Skin of body (tissue), 3 donors: ENCODE measurements at places on chromosomes 7 and 10. TPM values are rescaled to one million over a fixed set of nuclear protein-coding genes. Genes with fewer than 3 reads are reported as not detected.

Gene LIPM
- 17.1 TPM for total RNA-seq

GRCh38 chr10:21191512-21191911, 294.4 kb upstream of the NEBL start:
- no peak for DNase-seq

DNA sequence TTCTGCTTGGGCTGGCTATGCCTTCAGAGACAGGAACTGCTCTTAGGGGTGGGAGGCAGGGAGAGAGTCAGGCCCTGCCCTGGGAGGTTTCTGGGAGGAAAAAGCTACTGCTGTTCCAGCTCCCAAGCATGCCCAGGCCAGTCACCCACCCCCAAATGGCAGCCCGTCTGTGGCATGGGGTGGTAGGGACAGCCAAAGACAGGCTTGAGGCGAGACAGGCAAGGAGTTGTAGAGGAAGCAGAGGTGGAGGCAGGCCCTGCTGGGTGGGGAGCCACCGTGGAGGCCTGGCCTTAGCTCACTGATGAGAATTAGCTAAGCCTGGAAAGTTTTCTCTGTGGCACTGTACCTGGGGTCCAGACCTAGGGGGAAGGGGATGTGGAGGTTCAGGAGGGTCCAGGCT, 6.6 kb upstream of the SAMD8 start:
- no peak for DNase-seq

Gene OR9A2
- 0.20 TPM for total RNA-seq

GRCh38 chr7:85897967-85898366, 711.1 kb upstream of the SEMA3D start:
- no peak for DNase-seq

DNA sequence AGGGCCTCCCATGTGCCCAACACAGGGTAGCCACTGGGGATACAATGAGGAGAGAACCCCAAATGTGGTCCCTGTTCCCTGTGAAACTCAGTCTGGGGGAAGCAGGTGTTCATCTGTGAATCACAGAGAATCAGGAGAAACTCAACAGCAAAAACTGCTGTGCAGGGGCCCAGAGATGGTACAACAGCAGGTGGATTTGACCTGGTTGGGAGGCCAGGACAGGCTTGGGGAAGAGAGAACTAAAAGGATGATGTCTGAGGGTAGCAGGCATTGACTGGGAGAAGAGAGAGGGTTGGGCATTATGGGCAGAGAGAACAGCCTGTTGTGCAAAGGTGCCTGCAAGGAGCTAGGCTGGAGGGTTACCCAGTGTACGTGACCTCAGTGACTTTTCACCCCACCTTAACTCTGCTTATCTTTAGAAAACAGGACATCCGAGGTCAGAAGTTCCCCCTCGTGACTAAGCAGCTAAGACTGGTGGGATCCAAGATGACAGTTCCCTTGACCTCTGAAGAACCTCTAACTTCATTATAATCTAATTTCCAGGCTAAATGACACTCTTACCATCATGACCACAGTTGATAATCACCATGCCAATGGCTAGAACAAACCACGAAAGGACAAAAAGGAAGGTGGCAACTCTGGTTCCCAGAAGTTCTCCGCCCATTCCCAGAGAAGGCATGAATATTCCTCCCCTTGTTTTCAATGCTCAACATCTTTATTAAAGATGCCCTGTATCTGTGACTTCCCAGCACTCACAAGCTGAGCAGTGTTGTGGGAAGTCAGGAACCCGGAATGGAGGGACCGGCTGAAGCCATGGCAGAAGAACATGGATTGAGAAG, 5.1 kb upstream of the ADAMTS14 start:
- DNase-seq = no peak

Gene POLR3A
- total RNA-seq = 14.2 TPM

Gene CNPY1
- 0.10 TPM for total RNA-seq

GRCh38 chr7:157668884-157669767, 332.3 kb downstream of the DNAJB6 start:
- DNase-seq = no peak

Gene SPDYE11
- total RNA-seq = 0.10 TPM

Gene BHLHA15
- 0.49 TPM for total RNA-seq

- no peak for DNase-seq
Observed at GRCh38 chr10:63388421-63389031, 77.3 kb downstream of the JMJD1C start.

Gene ZNF804B
- not detected for total RNA-seq

Gene UCN3
- total RNA-seq = not detected

DNA sequence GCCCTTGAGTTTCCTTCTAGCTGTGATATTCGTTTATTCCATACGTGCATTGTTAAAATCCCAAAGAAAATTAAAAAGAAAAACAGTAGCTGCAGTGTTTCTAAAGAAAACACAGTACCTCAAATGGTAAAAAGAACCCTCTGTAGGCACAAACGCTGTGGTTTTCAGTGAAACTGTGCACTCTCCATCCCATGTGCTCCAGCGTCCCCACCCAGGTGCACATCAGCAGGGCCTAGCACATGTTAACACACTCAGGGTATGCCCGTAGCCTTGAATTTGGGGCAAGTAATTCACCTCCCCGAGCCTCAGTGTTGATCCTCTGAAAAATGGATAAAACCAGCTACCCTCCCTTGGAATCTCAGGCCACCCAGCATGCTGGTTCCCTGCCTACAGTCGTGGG, 9.5 kb downstream of the SLC18A2 start:
- DNase-seq = no peak

DNA sequence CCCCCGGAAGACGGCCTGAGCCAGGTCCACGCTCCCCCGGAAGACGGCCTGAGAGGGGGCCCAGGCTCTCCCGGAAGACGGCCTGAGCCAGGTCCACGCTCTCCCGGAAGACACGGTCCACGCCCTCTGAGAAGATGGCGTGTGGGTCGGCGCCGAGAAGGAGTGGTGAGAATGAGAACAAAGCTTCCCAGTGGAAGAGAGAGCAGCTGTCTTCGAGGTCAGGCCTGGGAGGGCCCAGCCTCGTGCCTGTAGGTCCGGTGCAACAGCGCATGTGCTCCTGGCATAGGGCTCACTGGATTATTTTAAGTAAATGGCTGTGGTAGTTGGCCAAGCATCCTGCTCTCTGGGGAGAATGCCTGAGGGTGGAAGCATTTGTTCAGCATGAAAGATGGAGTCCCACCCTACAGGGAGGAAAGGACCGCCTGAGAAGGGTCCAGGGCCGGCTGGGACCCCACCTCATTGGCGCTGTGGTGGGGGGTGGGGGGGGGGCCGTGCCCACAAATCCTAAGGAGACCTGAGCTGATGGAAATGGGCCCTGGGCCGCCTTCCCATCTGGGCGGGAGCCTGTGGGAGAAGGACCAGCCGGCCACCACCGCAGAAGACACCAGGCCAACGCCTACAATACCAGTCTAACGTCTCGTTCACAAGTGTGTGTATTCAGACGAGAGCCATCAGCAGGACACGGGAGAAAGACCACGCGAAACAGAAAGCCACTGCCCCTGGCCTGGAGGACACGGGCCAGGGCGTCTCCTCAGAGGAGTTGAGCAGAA, 210.0 kb downstream of the WDR37 start:
- DNase-seq = no peak

Gene PHYHIPL
- total RNA-seq = 1.2 TPM

- peak; percentile 53 for DNase-seq
Observed at GRCh38 chr10:119251315-119251708, 43.9 kb downstream of the GRK5 start.

Gene FAM241B
- 1.7 TPM for total RNA-seq

DNA sequence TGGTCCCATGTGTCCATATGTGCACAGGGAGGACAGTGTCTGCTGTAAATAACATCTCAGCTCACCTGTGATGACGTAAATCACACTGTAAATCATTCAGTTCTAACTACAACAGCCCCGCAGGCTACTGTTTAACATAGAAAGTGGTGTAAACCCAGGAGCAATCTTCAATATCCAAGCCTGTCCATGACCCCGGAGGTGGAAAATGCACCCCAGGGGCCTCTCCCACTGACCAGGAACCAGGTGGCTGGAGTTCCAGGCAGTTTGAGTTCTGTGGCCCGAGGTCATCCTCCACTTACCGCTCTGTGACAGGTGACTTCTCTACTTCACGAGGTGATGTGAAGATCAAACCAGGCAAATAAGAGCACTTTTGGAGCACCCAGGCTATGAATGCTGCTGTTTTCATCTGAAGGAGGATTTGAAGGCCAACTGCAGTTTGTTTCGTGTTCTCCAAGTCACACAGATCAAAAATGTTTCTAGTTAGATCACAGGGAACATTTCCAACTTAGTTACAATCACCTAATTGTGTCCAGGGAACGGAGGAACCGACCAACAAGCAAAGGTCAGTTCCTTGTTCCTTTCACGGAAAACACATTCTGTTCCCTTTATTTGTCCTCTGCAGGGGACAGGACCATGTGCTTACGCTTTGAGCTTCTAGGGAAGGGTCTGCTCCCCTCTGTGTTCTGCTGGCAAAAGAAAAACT, 131.8 kb downstream of the WDR37 start:
- DNase-seq = no peak

Gene FFAR4
- 1.6 TPM for total RNA-seq

DNA sequence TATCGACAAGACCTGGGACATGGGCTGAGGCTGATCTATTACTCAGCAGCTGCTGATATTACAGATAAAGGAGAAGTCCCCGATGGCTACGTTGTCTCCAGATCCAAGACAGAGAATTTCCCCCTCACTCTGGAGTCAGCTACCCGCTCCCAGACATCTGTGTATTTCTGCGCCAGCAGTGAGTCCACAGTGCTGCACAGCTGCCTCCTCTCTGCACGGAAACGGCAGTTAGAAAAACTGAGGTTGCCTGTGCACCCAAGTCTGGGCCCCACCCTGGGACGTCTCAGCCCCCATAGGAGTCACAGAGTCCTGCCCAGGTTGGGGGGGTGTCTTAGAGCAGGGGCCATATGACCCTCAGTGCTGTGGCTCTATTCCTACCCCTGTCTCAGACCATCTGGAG, 167.4 kb upstream of the PRSS58 start:
- no peak for DNase-seq

GRCh38 chr10:3036155-3037021, 31.0 kb upstream of the PFKP start:
- no peak for DNase-seq

- DNase-seq = no peak
Observed at GRCh38 chr10:122877264-122877663, 2.1 kb downstream of the FAM24B start.

DNA sequence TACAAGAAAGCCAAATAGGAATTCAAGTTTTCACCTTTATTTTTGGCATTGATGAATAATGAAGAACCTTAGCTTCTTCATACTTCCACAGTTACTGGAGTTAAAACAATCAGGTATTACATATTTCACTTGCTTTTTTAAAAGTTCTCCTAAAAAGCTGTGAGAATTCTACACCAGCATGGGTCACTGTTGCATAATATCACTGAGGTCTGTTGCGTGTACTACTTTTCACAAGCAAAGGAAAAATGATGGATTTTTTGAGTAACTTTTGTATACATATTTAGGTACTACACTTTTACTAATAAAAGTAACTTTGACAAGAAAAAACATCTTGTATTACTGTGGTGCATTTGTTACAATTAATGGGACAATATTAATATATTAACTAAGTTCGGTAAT, 15.2 kb downstream of the FAM24B start:
- no peak for DNase-seq

Gene RPEL1
- not detected for total RNA-seq

Gene TMEM213
- total RNA-seq = not detected

GRCh38 chr10:128843972-128844371, 623.1 kb upstream of the MGMT start:
- DNase-seq = peak; percentile 29

GRCh38 chr10:19316204-19316870, 267.7 kb downstream of the MALRD1 start:
- no peak for DNase-seq

GRCh38 chr7:155996718-155997280, 184.5 kb upstream of the SHH start:
- no peak for DNase-seq

Gene IKZF1
- total RNA-seq = 6.5 TPM

Gene PKD2L1
- not detected for total RNA-seq

DNA sequence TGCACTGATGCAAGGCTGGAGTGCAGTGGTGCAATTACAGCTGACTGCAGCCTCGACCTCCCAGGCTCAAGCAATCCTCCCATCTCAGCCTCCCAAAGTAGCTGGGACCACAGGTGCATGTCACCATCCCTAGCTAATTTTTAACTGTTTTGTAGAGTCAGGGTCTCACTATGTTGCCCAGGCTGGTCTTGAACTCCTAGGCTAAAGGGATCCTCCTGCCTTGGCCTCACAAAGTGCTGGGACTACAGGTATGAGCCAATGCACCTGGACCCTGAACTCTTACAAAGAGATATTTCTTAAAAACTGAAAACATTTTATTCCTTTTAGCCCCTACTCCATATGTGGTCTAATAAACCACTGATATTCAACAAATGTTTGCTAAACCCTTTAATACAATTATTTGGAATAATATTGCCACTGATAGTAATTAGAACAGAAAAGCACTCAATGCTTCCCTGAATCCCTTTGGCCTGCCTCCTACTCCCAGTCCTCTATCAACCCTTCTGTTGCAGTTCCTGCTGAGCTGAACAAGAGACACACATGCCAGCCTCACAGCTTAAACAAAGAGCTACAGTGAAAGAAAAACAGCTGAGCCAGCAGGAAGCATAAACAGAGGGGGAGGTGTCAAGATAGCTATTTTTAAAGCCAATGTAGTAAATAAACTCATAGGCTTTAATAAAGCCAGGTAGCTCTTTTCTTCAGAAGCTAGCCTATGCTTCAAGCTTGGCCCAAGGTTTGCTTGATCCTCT, 7.0 kb upstream of the GNAI1 start:
- DNase-seq = no peak

DNA sequence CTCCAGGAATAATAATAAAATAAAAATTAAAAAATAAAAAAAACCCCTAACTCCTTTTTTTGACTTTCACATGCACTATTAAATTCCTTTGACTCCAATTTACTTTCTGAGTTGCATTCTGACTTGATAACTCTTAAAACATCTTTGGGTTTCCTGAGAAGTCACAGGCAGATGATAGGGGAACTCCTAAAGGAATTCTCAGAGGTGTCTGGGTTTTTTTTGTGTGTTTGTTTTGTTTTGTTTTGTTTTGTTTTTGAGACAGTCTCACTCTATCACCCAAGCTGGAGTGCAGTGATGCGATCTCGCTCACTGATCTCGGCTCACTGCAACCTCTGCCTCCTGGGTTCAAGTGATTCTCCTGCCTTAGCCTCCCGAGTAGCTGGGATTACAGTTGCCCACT, 52.7 kb upstream of the APBB1IP start:
- no peak for DNase-seq
